ENCODE measurements at places on chromosomes 5 and 9. TPM values are rescaled to one million over a fixed set of nuclear protein-coding genes. Genes with fewer than 3 reads are reported as not detected.

DNA sequence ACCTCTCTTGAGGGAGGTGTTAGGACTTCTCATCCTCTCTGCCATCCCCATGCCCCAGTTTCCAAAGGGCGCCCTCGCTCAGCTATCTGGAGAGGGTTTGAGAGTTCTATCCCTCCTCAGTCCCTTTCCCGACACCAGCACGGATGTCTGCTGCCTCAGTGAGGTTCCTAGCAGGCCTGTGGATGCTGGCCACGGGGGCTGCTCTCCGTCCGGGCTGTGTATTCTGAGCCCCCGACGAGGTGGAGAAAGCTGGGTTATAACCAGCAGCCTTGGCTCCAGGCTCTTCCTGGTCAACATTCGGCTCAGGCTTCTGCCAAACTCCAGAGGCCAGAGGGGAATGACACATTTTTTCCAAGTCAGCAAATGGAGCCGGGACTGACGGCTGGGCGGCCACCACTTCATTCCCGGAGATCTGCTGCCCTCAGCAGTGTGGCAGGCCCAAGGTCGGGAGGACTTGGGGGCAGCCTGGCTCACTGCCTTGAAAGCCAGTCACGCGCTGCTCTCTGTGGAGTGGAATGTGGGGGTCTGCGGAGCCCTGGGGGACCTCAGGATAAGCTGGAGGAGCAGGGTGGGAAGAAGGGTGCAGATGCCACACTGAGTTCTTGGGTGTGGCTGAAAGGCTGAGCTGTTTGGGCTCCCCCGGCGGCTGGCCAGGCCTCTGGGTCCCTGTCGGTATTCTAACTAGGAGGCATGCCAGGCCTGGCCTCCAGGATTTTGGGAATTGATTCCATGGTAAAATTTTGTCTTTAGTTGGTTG, 27.4 kb downstream of the PTPA start:
- DNase-seq: no peak

PIP5K1B gene
- 2.9 TPM for total RNA-seq

GRCh38 chr9:112765281-112765680, 14.7 kb downstream of the SNX30 start:
- DNase-seq: no peak

DNA sequence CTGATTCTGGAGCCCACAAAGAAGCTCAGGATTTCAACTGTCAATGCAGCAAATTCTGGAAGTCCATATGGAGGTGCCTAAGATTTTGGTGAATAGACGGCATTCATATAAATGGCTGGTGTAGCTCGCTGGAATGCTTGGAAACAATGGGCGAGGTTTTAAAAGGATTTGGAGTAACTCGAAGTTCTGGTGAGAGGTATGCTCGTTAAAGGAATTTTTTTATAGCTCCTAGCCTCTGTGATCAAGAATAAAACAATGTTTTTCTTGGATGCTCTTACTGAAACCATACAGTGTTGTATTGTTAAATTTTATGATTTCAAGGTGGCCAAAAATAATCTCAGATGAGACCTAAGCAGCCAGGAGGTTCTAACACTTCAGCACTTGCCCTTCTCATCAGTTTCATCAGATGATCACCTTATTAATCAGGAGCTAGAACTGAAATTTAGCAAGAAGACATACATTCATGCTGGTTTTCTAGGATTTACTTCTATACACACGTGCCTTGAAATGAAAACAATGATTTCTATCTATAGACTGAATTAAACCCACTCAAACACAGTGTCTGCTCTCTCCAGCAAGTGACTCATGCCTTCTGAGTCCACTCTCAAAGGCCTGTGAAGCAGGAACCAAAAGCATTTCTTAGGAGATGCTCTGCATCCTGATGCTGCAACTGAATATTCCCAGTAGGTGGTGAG, 79.2 kb downstream of the OTULIN start:
- DNase-seq: no peak

GRCh38 chr5:169828385-169828784, 151.9 kb downstream of the INSYN2B start:
- no peak for DNase-seq

PTPN3 gene
- 15.5 TPM for total RNA-seq

DNA sequence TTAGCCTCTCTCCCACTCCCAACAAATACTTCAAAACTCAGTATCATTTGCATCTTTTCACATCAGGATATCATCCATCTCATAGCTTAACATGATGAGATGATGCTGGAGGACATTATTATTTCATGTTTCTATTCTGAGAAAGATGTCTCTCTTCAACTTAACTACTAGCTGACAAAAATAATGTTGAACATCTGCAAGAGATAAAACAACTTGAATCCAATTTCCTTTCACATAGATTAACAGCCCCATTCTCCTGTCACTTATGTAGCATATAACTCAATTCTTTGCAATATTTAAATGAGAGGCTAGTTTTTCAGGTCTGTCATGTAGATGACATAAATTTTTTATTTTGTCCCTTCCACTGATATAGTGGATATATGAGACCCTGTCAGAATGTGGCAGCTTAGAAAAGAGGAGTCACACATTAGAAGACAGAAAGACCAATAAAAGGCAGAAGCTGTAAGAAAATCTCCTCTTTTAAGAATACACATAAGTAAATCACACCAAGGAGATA, 239.2 kb upstream of the KIF2A start:
- no peak for DNase-seq

DNA sequence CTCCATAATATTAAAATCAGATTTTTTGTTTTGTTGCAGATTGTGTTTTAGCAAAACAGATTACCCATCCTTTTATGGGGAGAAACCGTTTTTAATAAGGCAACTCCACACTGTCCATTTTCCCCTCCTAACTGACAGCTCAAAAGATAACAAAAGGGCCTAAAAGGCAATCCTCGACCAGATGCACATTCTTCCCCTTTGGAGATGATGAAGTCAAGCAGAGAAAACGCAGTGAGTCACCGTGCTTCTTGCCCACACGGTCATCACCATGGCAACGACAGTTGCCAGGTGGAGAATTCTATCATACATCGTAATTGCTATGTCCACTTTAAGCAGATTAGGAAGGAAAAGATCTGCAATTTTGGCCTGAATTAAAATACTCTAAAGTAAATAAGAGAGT, 96.4 kb downstream of the DIRAS2 start:
- no peak for DNase-seq

GRCh38 chr9:115590011-115590410, 472.1 kb upstream of the TNC start:
- no peak for DNase-seq

GRCh38 chr5:142466195-142466971, 141.6 kb upstream of the SPRY4 start:
- no peak for DNase-seq

- no peak for DNase-seq
These were observed 8.9 kb downstream of the SMAD5 start for GRCh38 chr5:136141561-136141960.

DNA sequence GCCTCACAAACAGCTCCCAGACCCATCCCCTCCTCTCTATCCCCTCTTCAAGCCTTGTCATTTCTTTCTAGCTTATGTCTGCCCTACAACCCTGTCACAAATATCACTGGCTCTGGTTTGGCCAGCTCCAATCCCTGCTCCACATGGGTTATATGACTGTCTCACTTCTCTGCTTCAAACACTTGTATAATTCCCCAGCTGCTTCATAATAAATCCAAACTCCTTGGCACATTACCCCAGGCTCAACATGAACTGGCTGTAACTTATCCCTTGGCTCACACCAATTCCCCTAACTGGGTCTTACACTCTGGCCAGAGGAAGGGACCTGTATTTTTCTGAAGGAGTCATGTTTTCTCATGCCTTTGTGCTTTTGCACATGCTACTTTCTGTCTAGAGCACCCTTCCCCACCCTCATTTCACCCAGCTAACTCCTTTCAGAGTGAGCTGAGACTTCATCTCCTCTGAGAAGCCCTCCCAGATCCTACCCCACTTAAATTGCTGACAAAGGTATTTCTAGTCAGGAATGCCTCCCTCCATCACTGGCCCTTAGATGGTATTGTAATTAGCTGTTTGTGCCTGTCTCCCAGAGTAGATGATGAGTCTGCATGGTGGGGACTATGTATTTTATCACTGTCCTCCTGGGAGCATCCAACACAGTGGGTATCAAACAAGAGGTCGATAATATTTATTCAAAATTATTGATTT, 5.3 kb downstream of the PRXL2C start:
- no peak for DNase-seq

Measured in vagina (tissue), 2 donors.